ENCODE measurements at places on chromosomes 2 and 18.

GRCh38 chr2:13255485-13255884, 538.7 kb downstream of the TRIB2 start:
- no peak for DNase-seq

DNA sequence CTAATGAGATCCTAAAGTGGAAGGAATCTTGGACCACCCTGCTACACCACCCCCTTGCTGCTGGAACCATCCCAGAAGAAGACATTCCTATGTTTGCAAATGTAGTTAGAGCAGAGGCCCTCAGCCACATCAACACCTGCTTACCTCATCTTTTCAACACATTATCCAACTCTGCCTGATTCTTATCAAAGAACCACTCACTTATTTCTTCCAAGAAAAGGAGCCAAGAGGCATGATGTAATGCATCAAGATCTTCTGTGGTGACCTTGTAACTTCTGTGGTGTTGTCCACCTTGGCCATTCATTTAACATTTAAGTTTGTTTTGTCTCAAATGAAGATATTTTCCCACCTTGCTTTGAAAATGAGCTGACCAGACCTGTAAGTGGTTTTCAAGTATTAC, 338.1 kb downstream of the CTNNA2 start:
- DNase-seq = no peak

GRCh38 chr2:70553334-70553583, 367 bp downstream of the TGFA start:
- DNase-seq = no peak

DNA sequence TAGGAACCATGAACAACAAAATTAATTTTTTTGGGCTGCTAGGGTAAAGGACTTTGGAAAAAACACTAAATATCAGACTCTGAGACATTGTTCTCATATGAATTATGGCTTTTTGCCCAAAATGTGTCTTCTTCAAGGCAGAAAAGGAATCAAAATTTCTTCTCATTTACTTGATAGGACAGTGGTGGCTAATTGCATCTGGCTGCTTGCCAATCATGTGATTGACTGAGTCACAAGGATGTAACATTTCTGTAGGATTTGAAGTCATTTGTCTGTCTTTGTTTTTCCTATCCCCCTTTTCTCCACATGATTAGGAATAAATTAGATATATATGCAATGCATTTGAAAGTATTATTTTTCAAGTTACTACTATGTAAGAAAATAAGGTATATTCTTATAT, 130.2 kb downstream of the SLC4A10 start:
- no peak for DNase-seq

DNA sequence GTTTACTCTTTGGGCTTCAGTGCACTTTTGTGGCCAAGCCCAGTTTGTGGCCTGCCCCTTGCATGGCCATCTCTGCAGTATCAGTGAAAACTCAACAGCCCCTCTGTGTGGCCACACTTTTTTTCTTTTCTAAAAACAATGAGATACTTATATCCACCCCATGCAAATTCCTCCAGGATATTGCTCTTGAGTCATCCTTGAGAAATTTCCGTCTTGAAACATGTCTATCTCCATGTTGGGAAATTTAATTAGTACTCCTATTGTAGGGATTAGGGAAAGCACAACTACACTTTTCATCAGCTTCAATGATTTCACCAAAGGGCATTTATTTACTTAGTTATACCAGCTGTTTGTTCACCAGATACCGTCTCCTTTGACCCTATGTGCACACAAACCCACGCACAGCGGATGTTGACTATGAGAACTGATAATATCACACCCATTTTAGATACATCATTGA, 993.1 kb downstream of the TSN start:
- DNase-seq = no peak

- no peak for DNase-seq
Observed at GRCh38 chr2:95306336-95306895, 9.3 kb downstream of the KCNIP3 start.

DNA sequence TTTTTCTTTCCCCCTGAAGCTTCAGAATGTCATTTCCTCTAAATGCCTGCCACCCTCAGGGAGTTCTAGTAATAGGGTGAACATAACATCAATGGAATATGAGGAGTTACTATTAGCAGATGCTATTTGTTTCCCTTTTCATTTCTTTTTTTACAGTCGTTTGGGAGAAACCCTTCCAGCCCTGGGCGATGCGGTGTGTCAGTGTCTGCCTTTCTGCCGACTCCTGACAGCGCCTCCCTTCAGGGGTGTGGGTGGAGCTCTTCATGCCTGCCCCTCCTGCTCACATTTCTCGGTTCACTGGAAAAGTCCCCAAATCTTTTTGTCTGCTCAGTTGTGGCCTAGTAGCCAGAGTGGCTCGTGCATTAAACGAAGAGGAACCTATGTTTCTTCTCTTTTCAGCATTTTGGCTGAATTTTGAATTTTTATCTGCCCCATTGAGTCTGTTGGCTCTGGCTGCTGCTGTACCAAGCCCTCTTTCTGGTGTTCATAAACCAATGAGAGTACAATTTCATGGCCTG, 72.3 kb downstream of the FMNL2 start:
- no peak for DNase-seq

DNA sequence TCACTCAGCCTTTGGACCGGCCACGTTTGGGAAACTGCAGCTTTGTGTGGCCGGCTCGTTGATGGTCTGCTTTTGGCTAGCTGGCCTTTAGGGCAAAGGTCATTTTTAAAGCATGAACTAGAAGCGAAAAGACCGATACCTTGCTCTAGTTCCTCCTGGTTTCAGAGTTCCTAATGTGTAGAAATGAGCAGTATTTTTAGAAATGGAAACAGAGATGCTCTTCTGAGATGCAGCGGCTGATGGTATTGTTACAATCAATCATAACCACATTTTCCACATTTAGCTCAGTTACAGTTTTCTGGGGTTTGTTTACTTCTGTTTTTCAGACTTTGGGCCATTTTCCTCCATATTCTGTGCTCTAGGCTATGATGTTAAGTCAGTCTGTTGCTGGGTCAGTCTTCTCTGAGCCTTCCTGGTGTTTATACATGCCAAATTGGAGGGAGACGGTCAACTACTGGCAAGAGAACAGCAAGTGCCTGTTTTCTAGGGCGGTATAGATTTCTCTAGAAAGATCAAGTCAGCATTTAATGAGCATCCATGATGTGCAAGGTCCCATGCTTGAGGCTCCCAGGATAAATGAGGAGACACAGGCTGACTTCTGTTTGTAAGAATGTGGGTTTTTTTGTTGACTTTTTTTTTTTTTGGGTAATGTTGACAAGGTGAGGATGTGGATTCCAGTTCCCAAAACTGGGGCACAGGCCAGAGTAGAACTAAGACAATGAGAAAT, 28.0 kb downstream of the RNF144A start:
- DNase-seq = no peak

DNA sequence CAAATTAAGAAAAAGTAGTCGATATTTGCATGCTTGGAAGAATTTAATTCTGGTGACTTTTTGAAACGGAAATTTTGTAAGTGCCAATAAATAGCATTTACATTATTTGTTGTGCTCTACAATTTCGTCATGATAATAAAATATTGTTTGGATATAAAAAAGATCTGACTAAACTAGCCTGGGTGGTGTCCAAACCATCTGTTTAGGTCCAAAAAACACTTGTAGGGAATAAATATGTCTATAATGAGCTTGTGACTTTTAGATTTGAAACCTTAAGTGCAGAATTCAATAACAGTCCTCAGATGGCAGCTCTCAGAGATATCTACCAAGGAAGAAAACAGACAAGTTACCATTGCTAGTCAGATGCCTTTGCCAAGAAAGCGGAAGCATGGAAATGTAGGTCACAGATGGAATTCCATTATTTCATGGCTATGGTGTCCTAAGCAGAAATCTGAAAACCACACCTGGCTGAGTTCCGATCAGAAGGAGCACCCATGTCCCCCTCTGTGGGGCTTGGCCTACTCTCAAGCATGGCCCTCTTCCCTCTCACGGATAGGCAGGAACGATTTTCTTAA, 731.1 kb downstream of the RNF144A start:
- DNase-seq = no peak

DNA sequence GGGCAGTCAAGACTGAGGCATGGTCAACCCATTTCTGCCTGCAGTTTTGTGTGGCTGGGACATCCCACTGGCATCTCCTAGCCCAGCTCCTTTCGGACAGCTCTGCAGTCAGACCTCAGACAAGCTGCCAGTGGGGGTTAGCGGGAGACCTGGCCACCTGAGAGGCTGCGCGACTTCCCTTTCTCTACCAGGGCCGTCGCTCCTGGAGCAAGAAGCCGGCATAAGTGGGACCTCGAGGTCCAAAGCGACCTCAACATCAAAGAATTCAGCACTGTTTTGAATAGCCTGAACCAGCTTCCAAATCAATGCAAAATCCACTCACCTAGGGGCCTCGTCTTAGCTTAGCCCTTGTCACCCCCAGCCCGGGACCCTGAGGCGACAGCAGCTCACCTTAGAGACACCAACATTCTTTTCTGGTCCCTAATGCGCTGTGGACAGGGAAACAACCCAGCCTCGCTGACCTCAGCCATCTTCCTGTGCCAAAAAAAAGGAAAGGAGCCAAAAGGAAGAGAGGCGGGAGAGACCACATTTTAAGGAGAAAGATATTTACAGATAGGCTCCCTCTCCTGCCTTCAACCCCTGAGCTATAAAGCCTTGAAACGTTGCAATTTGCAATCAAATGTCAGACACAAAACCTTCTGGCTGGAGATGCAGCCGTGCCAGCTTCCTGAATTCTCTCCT, 81.2 kb downstream of the GFPT1 start:
- DNase-seq = no peak

- DNase-seq = no peak
Observed at GRCh38 chr18:79554321-79554720, 125.3 kb upstream of the CTDP1 start.

DNA sequence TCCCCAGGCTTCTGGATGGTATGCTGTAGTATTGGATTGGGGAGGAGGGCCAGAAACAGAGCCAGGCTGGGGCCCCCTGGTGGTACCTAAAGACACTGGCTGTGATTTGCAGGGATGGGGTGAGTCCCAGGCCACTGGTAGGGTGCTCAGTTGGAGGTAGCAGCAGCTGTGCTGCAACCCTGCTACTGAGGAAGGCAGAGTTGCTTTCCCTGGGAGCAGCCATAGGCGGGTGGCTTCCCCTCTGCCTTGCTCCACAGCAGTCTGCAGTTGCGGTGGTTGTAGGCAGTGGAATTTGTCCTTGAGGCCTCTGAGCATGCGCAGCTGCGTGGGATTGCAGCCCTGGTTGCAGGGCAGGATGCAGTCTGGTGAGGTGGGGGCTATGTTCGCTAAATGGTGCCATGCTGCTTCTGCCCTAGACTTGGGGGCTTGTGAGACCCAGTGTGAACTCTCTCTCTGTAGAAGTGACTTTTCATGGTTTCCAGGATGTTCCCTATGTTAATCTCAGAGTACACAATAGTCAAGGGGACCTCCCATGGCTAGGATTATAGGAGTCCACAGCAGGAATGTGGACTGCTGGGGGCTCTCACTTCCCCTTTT, 443.5 kb downstream of the XIRP2 start:
- DNase-seq = no peak

- no peak for DNase-seq
Observed at GRCh38 chr2:61233581-61233980, 71.6 kb downstream of the C2orf74 start.

- DNase-seq = no peak
Observed at GRCh38 chr2:113117541-113118262, 9.7 kb upstream of the IL1RN start.

DNA sequence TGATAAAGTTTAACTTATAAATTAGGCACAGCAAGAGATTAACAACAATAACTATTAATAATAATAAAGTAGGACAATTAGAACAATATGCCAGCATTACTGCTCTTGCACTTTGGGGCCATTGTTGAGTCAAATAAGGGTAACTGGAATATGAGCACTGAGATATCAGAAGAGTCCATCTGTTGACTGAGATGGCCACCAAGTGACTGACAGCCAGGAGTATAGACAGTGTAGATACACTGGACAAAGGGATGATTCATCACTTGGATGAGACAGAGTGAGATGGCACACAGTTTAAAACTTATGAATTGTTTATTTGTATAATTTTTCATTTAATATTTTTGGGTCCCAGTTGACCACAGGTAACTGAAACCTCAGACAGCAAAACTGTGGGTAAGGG, 20.0 kb downstream of the NAB1 start:
- no peak for DNase-seq

- DNase-seq = no peak
Observed at GRCh38 chr2:133235968-133236367, 332.3 kb downstream of the NCKAP5 start.

- DNase-seq = no peak
Observed at GRCh38 chr2:101983486-101983885, 8.3 kb upstream of the IL1R2 start.

GRCh38 chr18:12628706-12629702, 28.9 kb downstream of the SPIRE1 start:
- no peak for DNase-seq

GRCh38 chr2:29597035-29597434, 324.4 kb downstream of the ALK start:
- no peak for DNase-seq

DNA sequence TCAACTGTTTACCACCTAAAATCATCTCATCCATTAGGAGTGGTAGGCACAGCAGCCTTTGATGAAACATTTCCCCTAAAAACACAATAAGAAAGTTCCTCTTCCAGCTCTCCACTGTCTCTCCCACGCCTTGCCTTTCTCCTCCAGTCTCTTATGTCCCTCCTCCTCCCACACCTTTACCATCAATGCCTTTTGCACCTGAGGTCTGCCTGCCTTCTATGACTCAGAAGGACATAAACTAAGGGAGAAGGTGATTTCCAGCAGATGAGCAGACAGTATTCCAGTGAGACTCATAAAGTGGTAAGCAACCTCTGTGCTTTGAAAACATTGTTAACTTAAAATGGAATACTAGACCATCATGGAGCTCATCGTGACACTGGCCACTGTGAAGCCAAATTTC, 34.2 kb upstream of the NDUFV2 start:
- DNase-seq = no peak

DNA sequence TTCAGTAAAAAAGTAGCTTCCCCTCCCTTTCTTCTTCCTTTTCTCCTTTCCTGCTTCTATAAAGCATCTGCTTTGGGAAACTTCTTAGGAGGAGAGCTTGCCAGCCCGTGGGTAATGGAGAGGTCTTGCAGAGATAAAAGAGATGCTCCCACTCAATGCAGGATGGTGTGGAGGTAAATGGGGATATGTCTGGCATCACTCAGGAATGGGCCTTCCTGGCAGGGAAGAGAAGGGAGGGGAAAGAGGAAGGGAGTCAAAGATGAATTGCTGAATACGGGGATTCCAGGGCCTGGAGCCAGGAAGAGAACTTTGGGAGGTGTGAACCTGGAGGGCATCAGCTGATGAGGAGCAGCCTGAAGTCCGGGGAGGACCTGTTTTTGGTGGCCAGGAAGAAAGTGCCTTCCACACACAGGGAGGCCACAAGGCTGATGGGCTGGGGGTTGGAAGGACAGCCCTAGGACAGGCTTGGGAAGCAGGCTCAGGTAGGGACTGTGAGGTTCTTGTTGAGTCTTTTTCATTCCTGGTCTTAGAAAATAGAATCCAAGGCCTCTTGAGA, 25.2 kb downstream of the IL1B start:
- DNase-seq = no peak

Measured in liver (tissue), 10 donors.